ENCODE measurements at places on chromosomes 5 and 9. TPM values are rescaled to one million over a fixed set of nuclear protein-coding genes. Genes with fewer than 3 reads are reported as not detected.

The AQP3 gene
- total RNA-seq, result 0.20 TPM

The CARD9 gene
- 0.59 TPM for total RNA-seq

The PTPN3 gene
- 1.1 TPM for total RNA-seq

The RNF44 gene
- total RNA-seq, result 3.2 TPM

The TEX48 gene
- not detected for total RNA-seq

DNA sequence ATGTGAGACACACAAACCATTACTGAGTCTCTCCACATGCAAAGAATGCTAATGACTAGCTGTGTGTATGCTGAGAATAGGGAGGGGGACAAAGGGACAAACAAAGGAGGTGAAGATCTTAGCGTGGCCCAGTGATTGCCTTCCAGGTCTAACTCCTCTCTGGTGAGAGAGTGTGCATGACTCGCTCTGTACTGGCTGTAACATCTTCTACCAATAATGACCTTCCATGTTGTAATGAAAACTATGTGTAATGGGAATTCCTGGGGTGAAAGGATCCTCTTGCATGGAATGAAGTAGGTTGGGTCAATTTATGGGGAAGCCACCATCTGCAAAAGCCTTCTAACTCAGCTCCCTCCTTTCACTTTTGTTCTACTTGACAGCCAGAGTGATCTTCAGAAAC, 24.4 kb upstream of the GPR151 start:
- DNase-seq, result no peak

DNA sequence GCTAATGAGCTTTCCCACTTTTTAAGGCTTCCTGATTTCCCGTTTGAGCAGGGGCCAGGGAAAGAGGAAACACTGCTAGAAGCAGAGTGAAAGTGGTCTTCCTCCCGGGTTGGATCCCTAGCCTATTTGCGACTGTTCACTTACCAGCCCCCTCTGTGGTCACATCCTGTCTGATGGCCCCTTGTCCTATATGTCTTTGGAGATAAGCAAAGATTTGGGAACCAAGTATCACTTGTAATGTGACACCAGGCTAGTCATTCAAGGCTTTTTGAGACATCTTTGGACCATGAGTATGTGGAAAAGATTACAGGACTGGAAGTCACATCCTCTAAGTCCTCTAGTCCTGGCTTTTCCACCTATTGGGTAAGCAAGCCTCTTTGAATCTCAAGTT, 6.1 kb downstream of the DNAJB5 start:
- no peak for DNase-seq

DNA sequence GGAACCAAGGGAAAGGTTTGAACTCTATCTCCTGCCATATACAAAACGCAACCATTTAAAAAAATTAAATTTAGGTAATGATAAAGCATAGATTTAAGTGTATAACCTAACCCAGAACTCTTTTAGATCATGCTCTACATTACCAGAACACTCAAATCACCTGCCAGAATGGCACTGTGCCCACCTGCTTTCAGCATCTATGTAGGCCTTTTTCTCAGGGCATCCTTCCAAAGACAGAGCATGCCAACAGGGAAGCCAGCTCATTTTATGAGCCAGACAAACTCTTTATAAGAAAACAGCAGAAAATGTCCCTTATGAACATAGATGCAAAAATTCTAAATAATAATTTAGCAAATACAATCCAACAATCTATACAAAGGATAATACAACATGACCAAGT, 47.9 kb upstream of the SMAD5 start:
- DNase-seq, result no peak
